Activated T-cell treated with anti-CD3 and anti-CD28 coated beads for 48 hours (primary cell): ENCODE measurements at places on chromosomes 7 and 10.

DNA sequence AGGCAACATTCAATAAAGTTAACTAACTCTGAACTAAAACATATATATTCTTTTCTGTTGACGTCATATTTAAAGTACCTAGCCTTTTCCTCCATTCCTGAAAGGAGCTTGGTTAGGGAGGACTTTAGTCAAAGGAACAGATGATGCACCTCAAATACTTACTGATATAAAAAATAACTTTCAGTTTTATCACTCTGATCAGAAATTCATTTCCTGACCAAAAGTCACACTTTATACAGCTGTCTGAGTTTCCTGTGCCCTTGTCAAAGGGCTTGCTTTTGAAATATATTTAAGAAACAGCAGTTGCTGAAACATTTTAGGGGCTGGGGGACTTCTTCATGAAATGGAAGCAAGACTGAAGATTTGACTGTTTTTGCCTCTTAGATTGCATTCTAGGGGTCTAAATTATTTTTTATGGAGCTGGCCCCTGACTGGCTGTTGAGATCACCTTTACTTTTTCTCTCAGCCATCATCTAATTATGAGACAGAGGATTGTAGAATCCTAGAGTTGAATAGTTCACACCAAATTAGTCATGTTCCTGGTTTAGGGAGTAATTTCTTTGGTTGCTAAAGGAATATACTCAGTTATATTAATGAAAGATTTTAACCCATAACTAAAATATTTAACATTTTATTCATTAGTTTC, 46.6 kb downstream of the GLCCI1 start:
- no peak for DNase-seq

GRCh38 chr10:99280472-99280871, 44.8 kb upstream of the HPSE2 start:
- DNase-seq: no peak

DNA sequence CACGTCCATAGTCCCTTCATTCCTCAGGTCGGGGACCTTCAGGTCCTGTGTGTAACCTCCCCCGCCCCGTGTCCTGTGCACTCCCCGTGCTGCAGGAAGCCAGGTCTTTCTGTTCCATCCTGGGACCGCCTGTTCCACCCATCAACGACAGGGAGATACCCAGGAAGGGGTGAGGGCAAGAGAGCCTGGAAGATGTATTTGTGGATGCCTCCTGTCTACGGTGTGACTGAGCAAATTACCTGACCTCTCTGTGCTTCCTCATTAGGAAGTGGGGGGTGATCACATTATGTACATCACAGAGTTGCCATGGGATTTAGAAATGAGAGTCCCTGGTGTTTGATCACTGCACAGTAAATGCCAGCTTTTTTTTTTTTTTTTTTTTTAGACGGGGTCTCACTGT, 46.3 kb downstream of the GRID2IP start:
- no peak for DNase-seq

GRCh38 chr7:84043661-84044191, 150.9 kb downstream of the SEMA3A start:
- no peak for DNase-seq

GRCh38 chr10:77024461-77024860, 613.1 kb downstream of the KCNMA1 start:
- DNase-seq: no peak

GRCh38 chr7:146150153-146150552, 33.6 kb downstream of the CNTNAP2 start:
- DNase-seq: no peak

DNA sequence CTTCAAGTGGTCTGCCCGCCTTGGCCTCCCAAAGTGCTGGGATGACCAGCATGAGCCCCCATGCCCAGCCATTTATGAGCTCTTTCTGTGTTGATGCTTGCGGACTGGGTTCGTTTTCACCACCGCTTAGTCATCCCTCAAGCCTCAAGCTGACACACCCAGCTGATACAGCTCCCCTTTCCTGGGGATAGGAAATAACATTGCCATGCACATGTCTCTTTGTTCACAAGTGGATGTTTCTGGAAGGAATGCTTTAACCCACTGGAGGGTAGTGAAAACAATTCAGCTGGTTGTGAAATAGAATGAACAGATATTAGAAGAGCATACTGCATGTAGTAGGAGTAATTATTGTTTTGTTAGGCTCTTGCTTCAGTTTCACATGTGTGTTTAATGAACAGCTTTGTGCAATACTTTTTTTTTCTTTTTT, 8.5 kb upstream of the METTL27 start:
- DNase-seq: no peak

GRCh38 chr7:106655703-106656498, 5.1 kb downstream of the CCDC71L start:
- DNase-seq: no peak

DNA sequence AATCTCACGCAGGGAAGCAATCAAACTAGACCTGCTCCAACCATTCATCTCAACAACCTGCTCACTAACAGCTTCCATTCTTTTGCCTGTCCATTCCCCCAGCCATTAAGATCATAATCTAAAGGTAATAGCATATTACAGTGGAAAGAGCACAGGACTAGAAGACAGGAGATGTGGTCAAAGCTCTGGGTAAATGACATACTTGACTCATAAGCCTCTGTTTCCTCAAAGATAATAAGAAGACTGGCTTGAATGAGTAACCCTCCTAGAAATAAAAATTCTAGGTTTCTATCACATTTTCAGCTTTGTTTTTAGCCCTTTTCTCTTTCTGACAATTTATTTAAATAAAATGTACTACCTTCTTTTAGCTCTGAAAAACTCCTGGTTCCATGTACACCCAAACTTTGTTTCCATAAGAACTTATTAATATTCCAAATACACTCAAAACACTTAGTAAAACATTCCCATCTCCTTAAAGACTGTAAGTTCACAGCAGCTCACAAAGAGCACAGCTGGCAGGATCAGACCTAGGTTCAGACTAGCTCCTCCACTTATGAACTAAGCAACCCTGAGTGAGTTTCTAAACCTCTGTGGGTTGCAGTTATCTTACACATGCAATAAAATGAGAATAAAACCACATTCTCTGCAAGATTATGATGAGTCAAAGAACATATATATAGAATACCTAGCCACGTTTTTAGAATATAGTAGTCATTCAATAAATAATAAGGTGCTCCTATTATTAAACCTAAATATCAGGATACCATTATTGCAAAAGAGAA, 11.6 kb downstream of the FAM204A start:
- DNase-seq: no peak

DNA sequence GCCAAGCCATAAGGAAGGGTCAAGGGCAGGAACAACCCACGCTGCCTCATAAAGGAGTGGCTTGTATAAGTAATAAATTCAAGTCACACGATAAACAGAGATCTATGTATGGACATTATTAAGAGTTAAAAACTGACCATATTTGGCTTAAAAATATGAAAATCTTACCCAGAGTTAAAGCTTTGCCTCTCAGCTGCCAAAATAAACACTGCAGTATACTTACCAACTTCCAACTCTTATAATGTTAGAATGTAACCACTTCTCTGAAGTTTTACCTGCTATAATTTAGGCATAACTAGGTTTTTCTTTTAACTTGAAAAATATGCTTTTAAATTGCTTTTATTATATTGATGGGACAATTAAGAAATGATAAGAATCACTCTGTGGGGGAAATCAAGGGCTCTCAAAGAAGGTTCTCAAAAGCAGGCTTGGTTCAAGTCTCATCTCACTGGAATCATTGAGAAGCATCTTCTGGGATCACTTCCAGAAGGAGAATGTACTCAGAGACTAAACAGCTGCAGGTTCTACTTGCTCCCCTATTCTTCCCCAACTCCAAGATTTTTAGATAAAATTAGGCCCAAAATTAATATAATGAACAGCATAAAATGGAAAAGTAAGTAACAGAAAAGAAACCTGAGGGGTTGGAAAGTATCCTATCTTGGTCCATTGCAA, 16.1 kb upstream of the CAV2 start:
- no peak for DNase-seq

DNA sequence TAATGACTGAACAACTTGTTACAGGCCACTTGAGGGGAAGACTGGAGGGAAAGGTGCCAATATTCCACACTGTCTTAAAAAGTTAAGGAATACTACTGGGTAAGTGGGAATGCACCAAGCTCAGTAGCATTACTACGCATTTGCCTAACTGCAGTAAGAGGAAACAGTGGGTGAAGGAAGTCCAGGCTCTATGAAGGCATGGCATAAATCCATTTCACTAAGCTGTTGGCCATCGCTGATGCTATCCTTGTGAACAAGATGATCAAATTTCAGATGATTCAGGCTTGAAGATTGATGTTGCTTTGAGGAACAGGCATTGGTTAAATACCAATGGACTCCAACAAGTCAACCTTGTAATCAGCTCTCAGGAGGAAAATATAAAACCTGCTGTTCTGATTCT, 44.2 kb upstream of the TES start:
- DNase-seq: no peak

GRCh38 chr7:7504910-7505704, 30.6 kb downstream of the COL28A1 start:
- DNase-seq: no peak

DNA sequence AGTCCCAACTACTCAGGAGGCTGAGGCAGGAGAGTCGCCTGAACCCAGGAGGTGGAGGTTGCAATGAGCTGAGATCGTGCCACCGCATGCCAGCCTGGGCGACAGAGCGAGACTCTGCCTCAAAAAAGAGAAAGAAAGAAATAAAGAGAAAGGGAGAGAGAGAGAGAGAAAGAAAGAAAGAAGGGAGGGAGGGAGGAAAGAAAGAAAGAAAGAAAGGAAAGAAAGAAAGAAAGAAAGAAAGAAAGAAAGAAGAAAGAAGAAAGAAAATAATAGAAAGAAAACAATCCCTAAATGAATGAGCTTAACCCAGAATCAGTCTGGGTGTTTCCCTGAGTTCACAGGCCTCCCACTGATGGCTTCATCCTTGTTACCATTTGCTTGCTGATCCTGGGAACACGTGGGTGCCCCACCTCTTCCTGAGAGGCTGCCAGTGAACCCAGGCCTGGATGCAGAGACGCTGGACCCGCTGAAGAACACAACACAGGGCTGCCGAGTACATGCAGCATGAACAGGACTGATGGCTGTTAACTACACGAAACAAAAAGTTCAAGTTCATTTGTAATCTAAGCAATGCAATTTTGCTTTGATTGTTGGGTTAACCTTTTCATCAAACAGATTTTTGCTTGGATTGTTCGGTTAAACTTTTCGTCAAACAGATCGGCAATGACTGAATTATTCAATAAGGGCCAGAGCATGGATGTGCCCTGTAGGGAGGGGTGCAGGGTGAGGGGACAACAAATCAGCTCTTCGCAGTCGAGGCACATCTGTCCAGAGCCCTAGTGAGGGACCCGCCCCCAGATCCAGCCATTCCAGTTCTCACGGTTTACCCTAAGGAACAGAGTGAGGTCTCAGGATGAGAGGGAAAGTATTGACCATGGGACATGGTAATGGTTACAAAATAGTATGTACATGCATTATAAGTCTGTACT, 11.5 kb downstream of the NPFFR1 start:
- no peak for DNase-seq

GRCh38 chr10:44334621-44335184, 50.2 kb downstream of the CXCL12 start:
- no peak for DNase-seq

- DNase-seq: peak; percentile 37
Observed at GRCh38 chr10:119131512-119132240, 27.8 kb downstream of the DENND10 start.

- DNase-seq: no peak
Observed at GRCh38 chr7:132179080-132179430, 397.2 kb downstream of the PLXNA4 start.

- DNase-seq: no peak
Observed at GRCh38 chr7:41882745-41883420, 180.0 kb upstream of the INHBA start.

- DNase-seq: no peak
Observed at GRCh38 chr7:99839287-99840021, 11.6 kb downstream of the CYP3A43 start.

DNA sequence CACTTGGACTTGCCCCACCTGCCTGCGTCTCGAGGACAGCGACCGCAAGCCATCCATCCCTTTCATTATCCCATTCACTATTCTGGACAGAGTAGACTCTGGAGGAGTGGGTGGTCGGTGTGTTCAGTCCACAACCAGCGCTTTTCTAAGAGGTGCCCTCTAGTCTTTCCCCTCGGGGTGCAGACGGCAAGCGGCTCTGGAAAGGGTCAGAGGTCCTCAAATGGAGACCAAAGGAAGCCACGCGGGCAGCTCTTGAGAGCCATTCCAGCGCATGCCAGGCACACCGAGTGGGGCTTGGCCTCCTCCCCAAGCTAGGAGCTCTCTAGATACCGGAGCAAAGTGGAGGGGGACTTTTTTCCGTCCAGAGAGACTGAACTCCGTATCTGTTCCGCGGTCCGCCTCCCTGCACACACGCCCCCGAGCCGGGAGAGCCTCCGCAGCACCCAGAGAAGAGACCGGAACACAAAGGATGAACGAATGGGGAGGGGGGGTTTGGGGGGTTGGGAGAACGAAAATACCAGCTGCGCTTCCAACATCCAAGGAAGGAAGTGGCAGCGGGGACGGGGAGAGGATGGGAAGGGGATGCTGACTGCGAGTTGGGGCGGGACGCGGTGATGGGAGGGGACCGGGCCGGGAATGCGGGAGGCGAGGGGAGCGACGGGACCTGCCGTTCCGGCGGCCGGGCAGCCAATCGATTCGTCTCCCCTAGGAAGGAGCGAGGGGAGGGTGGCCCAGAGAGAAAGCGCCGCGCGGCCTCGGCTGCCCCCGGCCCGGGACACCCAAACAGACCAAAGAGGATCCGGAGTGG, 515 bp downstream of the GSDME start:
- peak; percentile 7 for DNase-seq

- no peak for DNase-seq
Observed at GRCh38 chr10:3281941-3282673, 109.5 kb upstream of the PITRM1 start.

DNA sequence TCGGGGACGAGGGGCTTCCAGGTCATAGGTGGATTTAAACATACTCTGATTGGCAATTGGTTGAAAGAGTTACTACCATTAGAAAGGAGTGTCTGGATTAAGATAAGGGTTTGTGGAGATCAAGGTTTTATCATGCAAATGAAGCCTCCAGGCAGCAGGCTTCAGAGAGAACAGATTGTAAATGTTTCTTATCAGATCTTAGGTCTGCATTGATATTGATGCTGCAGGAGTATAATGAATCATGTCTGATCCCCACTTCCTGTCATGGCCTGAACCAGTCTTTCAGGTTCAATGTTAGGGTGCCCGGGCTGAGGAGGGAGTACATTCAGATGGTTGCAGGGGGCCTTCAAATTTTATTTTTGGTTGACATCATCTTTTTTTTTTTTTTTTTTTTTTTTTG, 51.4 kb downstream of the SH3PXD2A start:
- DNase-seq: no peak

GRCh38 chr10:101484175-101484745, 103.8 kb downstream of the POLL start:
- DNase-seq: no peak

DNA sequence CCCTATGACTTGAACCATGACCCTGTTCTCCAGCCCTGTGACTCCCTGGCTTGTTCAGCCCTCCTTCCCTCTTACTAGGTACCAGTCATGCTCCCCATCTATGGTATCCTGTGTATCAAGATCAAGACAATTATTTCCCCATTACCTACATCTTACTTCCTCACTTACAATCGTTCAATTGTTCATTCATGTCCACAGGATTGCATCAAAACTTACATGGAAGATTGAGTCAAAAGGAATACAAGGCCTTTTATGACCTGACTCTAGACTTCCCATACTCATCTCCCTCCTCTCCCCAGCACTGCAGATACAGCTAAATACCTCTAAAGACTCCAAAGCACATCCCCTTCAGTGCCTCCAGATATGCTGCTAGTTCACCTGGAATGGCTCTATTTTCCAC, 109.2 kb downstream of the CTTNBP2 start:
- no peak for DNase-seq

GRCh38 chr10:88232029-88232895, 350.9 kb downstream of the RNLS start:
- no peak for DNase-seq
